Osteoblast (primary cell): ENCODE measurements at places on chromosomes 3 and 15. TPM values are rescaled to one million over a fixed set of nuclear protein-coding genes. Genes with fewer than 3 reads are reported as not detected.

The OR5K1 gene
- not detected in 2 replicates for total RNA-seq

The ADAMTSL3 gene
- 0.29 and 0.72 TPM in 2 replicates for total RNA-seq

The ZNF662 gene
- total RNA-seq = 4.0 and 4.1 TPM in 2 replicates

The LOXL1 gene
- total RNA-seq = 246 and 264 TPM in 2 replicates

The GOLGA8G gene
- under 0.01 TPM in 1 of 2 replicates, not detected in the other for total RNA-seq

The SELENOT gene
- total RNA-seq = 87.9 and 94.3 TPM in 2 replicates

DNA sequence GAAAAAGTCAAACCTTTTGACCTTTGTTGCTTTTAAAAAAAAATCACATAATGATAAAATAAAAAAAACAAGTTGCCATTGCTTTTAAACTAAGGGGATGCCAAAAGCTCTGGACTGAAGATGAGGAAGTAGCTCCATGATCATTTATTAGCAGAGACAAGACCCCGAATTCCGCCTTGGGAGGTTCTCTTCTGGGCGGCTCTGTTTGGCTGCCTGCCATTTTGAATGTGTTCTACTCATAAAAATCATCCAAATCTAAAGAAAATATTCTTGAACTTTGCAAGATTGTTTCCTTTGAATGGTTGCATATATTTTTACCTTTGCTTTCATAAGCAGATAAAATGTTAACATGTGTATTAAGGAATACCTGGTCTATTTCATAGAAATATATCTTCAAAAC lies 63.8 kb downstream of the NCEH1 start:
- no peak for DNase-seq

- no peak for DNase-seq
Measured at GRCh38 chr3:188446766-188447165, 292.8 kb downstream of the LPP start.

DNA sequence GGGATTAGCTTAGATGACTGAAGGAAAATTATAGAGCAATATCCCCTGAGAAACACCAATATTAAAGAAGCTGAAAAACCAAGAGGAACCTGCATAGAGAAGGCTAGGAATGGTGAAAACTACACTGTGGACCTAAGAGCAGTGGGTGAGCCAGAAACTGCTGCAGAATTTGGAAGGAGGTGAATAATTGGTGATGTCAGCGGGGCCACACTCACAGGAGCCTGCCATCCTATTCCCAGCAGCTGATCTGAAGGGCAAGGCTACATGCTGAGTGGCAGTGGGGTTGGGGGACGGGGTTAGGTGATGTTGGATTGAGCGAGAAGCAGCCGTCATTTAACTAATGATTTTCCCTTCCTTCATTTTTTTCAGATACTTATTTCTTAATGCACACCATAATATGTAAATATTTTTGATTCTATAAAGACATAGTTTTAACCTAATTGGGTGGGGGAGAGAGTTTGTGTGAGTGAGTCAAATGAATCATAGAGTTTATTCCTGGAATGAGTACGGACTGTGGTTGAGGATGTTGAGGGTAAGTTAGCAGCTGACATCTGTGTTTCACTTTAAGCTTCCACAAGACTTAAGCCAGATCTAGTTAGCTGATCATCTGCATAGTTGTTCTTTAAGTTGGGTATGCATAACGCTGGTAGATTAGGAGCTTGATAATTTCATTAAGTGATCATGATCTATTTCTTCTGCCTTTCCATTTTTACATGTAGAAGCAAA lies 222.8 kb downstream of the PTPRG start:
- peak; percentile 57 for DNase-seq

- DNase-seq = no peak
Measured at GRCh38 chr3:196232154-196232881, 16.0 kb downstream of the SLC51A start.

- peak; percentile 30 for DNase-seq
Measured at GRCh38 chr15:83695246-83695645, 41.3 kb downstream of the ADAMTSL3 start.

- no peak for DNase-seq
Measured at GRCh38 chr3:14799146-14799545, 19.6 kb upstream of the FGD5 start.

- no peak for DNase-seq
Measured at GRCh38 chr3:52721002-52721729, 15.3 kb downstream of the SPCS1 start.

GRCh38 chr15:31852933-31853799 lies 177.1 kb upstream of the CHRNA7 start:
- DNase-seq = no peak

DNA sequence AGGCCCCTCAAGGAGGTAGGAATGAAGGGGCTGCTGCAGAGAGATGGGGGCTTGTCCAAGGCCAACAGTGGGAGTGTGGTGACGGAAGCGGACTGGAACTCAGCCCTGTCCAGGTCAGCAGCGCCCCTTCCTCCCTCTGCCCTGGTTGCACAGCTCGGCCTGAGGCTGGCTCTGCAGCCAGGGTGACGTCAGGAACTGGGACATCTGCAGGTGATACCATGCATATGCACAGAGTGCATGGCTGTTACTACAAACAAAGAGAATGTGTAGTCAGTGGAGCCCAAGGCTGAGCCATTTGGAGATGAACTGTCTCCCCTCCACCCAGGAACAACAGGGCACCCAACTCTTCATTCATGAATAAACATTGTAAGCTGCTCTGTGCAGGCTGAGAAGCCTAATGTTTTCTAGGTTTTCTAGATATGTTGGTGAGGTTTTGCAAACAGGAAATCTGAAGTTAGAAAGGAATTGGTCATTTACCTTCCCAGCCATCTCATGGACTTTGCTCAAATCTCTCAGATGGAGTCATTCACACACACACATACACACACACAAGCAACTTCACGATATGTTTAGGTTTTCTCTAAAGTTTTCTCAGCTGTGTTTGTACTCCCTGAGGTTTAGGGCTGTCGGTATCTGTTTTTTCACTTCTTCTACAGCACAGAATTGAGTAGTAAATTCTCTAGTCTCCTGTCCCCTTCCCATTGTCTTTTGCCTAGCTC lies 117.2 kb downstream of the TLE3 start:
- DNase-seq = no peak

DNA sequence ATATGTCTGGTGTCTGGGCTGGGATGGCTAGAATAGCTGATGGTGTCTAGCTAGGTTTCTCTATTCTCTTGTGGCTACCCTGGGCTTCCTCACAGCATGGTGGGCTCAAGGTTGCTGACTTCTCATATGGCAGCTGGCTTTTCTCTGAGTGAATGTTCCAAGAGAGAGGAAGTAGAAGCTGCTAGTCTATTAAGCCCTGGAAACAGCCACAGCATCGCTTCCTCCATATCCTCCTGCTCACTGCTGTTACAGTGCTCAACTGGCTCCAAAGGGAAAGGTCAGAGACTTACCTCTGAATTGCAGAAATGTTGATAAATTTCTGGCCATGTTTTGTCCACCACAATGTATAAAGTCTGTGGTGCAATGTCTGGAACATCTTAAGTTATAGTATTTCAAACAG lies 299.9 kb upstream of the ADAMTS9 start:
- no peak for DNase-seq

- DNase-seq = no peak
Measured at GRCh38 chr3:56882896-56883295, 81.1 kb upstream of the ARHGEF3 start.

DNA sequence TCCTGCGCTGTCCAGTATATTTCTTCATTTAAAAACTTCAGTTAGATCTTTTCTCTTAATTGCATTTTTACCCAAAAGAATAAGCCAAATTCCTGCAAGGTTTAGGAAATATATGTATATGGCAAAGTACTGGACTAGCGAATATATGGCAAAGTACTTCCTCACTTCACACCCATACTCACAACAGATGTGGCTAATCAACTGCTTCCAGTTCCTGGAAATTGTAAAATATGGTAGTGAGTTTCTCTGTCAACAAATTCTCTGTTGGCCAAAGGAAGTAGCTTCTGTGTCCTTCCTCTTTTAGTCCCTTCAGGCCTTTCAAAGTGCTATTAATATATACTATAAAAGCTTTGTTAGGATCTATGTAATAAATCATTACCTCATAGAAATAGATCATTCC lies 22.0 kb downstream of the GPR15 start:
- no peak for DNase-seq

DNA sequence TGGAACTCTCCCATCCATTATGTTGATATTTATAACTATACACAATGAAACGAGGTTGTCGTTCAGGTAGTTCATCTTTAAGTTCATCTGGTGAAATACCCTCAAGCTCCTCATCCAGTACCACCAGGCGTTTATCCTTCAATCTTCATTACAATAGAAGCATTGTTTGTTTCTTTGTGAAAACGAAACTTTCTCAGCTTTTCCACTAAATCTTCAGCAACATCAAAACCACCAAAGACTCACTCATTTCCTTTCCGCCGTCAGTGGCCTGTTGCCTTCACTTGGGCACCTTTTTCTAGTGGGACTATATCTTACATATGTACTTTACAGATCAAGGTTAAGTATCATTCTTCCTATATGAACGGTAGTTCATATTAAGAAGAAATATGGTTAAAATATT lies 44.1 kb upstream of the TFG start:
- no peak for DNase-seq

GRCh38 chr3:107085261-107085660 lies 292.0 kb upstream of the CCDC54 start:
- DNase-seq = peak; percentile 81

DNA sequence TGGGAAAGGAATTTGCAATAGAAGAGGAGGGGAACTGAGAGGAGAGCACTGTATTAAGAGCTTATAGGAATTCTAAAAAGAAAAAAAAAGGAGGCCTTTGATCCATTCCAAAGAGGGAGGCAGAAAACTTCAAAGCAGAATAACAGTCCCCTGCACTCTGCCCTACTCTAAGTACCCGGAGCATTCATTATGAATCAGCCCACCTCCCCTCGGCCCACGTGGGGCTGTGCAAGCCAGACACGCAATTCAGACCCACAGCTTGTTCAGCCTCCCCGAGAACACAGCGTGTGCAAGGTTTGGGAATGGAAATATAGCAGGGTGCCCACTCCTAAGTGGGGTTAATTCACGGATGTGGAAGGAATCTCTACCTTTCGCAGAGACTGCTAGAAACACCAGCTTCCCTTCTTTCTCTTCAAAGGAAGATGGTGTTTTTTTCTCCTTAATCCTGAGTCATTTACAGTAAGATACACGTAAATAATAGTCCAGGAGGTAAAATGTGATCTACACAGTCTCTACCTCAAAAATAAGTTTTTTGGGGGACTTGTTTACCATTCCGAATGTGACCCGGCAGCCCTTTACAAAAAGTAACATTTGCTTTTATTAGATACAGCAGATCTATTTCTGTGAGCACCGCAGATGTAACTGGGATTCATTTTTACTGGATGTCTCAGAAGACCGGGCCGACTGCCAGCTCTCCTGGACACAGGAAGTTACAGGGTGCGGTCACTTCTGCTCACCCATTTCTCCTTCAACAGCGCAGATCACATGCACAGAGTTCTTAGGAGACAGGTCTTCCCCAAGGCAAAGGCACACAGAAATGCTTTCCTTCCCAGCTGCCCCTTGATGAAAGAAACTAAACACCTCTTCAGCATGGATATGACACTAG lies 768.5 kb upstream of the CFAP20DC start:
- DNase-seq = peak; percentile 59

DNA sequence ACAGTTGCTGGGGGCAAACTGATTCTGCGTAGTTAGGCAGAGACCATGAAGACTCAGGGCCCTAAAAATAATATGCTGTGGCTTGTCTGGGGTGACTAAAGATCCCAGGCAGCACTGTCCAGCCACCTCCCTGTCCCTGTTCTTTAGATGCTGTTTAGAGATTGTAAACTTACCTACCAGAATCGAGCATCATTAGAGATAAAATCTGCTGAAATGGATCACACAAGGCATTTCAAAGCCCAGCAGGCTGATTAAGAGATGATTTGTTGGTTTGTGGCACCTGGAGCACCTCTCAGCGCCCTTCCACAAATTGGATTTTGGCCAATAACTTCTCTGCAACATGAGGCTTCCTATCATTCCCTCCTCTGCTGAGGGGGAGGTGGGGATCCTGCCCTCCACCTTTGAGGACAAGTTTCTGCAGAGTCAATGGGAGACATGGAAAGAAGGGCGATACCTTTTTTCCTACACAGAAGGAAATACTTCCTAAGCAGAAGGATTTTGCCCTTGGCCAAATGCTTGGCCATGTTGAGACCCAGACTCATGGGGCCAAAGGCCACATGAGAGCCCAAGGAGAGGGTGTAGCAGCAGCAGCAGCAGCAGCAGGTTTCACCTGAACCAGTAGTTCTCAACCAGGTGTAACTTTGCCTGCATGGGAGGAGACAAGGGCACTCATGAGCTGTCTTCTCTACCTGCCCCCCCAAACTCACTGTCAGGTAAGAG lies 37.5 kb downstream of the SEMA5B start:
- DNase-seq = no peak

GRCh38 chr3:107765524-107765923 lies 242.8 kb downstream of the BBX start:
- DNase-seq = no peak

DNA sequence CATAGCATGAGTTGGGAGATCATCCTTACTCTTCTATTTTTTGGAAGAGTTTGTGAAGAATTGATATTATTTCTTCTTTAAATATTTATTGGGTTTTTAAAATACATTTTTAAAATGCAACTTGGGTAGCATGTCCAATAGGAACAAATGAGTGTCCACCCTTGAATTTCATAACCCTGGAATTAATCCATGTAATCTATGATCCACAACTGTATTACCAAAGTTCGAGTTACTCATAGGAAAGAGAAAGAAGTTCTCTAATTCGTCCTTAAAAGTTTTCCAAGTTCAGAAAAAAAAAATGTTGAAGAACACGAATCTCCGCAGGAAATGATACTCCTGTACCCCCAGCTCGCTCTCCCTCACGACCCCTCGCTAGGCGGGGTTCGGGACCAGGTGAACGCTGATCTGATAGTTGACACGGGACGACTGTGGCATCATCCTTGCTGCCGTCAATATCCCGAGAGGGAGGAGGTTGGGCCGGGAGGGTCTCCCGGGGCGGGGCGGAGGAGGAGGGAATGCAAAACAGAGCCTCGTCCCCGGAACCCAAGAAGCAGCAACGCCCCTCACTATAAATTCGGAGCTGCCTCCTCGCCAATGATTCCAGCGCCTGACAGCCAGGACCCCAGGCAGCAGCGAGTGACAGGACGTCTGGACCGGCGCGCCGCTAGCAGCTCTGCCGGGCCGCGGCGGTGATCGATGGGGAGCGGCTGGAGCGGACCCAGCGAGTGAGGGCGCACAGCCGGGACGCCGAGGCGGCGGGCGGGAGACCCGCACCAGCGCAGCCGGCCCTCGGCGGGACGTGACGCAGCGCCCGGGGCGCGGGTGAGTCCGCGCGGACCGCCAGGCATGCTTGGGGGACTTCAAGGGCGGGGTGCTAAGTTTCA lies at the start of gene AGTR1:
Gene AGTR1, plus strand, starts transcription at position 598 of the 884 bp plus-strand sequence. CDS start 43,133 bp downstream, outside the sequence.
- peak; percentile 91 for DNase-seq

DNA sequence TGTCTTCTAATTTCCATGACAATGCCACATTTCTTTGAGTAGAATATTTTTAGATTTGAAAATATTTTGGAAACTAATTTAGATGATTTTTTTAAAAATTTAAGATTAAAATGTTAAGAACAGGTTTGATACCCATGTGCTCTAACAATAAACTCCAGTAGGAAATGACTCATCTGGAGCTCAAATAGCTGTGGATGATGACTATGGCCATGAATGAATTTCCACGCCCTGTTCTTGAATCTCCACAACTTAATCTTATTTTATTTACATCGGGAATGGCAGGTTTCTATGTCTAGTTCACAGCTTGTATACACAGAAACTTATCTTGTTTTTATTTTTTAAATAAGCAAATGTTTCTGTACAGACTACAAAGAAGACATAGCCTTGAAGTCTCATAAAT lies 726.8 kb downstream of the NAALADL2 start:
- no peak for DNase-seq

GRCh38 chr3:125137358-125138033 lies 75.1 kb downstream of the SLC12A8 start:
- DNase-seq = peak; percentile 97
